NCI-H510A (cell line): ENCODE measurements at places on chromosomes 7 and 10.

GRCh38 chr7:46663025-46663424 is 742.0 kb upstream of the IGFBP3 start:
- no peak for DNase-seq

- no peak for DNase-seq
Observed at GRCh38 chr10:87519582-87519981, 14.9 kb downstream of the MINPP1 start.

DNA sequence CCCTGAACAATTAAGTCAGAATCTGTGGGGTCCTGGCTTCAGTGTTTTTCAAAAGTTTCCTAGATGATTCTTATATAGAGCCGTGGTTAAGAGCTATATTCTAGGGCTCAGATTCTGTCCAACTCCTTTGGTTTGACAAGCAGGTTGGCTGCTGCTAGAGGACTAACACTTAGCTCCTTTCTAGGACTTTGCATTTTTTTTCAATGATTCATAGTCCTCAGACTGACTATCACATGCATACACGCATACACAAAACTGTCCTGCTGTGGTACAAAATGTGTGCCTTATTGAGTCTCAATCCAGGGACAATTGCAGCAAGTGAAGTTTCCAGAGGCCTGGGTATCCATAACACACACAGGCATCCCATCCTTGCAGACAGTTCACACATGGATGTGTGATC is 392.0 kb downstream of the NRG3 start:
- no peak for DNase-seq

- no peak for DNase-seq
Observed at GRCh38 chr7:121002048-121002756, 13.7 kb downstream of the CPED1 start.

DNA sequence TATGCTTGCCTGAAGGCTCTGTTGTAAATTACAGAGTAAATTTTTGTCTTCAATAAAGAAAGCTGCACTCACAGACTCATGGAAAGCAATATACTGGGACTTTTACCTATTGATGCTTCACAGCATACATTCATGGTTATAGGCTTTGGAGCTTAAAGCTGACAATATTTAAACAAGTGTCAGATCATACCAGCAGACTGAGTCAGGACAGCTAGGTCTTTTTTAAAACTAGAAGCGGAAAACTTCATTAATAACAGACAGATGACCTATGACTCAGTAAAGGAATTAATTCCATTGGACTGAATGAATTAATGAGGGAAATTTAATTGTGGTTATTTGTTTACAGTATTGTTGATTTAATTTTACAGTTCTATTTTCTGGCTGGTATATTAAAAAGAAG is 165.8 kb upstream of the DGKB start:
- DNase-seq, result no peak

GRCh38 chr10:115830265-115830970 is 442.6 kb downstream of the GFRA1 start:
- no peak for DNase-seq

- no peak for DNase-seq
Observed at GRCh38 chr10:65968871-65969270, 957.0 kb upstream of the LRRTM3 start.

DNA sequence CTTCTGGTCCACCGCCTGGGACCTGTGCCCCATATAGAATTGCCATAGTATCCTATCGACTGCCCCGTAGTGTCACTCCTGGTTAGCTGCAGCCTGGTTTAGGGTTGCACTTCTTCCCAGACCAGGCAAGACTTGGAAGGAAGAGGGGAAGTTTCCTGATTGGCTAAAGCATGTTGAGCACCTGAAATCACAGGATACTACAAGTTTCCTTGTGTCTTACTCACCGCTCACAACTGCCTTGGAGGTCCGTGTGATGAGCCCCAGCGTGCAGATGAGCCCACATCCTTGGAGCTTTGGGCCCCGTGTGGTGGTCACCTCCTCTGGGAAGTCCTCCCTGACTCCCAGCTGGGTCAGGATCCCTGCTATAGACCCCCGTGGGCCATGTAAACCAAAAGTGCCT is 73.9 kb upstream of the GTF2I start:
- no peak for DNase-seq

GRCh38 chr7:139582671-139583155 is 59.2 kb downstream of the CLEC2L start:
- no peak for DNase-seq

- DNase-seq, result no peak
Observed at GRCh38 chr10:112526139-112526538, 79.1 kb downstream of the VTI1A start.

DNA sequence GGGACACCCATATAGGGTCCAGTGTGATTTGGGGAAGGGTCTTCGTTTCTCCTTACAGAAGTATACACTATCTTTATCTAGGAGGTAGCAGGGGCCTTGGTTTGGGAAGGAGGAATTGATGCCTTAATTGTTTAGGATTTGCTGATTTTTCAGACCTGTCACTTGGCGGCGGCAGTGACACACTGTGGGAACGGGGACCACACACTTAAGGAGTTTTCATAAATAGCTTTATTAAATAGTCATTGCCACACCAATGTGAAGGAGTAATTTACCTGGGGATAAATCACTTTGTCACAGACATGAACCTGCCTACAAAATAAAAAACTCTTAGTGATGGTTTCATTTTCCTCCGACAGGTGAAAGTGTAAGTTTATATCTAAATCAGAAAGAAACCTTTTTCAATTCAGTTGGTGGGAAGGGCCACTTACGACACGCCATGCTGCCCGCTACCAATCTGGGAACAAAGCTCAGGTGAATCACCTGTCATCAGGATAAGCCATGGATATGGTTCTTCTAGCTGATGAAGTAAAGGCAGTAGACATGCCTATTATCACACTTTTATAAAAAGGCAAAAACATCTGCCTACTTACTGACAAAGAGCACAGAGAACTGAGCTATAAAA is 12.3 kb upstream of the ENO4 start:
- peak; percentile 13 for DNase-seq

DNA sequence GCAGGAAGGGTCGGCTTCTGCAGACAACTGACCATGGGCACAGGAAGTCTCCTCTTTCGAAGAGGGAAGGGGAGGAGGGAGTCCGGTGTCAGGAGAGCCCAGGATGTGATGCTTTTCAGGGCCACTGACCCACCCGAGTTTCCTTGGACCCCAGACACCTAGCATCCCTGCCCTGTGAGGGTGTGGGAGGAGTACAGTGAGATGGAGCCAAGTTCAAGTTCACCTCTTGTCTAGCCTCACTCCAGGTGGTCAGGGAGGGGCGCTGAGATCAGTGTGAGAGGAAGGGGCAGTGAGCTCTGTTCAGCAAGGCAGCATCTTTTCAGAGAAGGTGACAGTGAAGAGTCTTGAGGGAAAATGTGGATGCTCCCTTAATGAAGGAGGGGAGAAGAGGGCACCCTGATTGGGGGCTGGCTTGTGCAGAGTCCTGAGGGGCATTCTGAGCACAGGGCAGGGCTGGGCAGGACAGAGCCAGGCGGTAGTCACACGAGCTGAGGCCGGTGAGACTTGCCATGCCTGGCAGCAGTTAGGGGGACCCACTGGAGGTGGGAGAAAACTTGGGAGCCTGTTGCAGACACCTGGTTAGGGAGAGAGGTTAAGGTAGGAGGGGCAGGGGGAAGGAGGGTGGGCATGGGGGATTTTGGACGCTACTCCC is 49.7 kb downstream of the ADCY1 start:
- no peak for DNase-seq

DNA sequence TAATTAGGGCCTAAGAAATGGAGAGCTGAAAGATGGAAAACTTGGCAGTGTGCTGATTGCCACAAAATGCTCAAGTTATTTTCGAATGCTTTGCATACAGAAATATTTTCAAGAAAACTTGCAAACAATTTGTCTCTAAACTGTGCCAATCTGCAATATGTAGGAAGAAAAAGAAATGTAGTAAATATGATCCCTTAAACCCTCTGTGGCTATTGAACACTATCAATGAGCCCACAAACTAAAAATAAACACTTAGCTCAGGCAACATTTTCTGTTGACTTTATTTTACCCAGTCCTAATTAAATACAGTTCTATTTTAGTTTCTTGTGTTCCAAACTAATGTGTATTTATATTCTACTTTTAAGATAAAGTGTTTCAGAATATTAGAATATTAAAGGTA is 342.1 kb downstream of the SEMA3D start:
- no peak for DNase-seq

GRCh38 chr7:119943942-119944600 is 328.9 kb upstream of the KCND2 start:
- no peak for DNase-seq

DNA sequence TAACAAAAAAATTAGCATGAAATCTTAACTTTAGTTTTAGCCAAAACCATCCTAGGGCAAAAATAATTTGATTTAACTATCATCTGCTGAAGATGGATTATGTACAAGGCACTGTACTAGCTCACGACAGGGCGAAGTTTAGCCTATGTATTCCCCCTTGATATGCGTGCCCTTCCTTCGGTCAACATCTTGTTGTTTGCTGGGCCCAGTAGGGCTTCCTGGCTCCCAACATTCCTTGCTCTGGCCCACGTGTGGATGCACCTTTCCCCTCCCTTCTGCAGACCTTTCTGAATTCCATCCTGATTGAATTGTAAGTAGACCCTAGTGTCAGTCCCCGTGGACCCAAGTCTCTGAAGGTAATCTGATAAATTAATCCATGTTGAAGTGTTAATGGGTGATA is 212.0 kb downstream of the RELN start:
- no peak for DNase-seq

- DNase-seq, result no peak
Observed at GRCh38 chr10:122707535-122707934, 7.9 kb upstream of the C10orf120 start.

- no peak for DNase-seq
Observed at GRCh38 chr10:24251547-24251946, 42.6 kb downstream of the KIAA1217 start.
